Activated CD4-positive, alpha-beta memory T cell treated with anti-CD3 and anti-CD28 coated beads for 36 hours (primary cell): ENCODE measurements at places on chromosomes 11 and 22. TPM values are rescaled to one million over a fixed set of nuclear protein-coding genes. Genes with fewer than 3 reads are reported as not detected.

GRCh38 chr11:113773092-113773415 lies 438 bp downstream of the ZW10 start:
- DNase-seq = no peak
- peaks cover 14% of the 10 kb centered on the region for H3K4me1 ChIP-seq
- H3K27me3 ChIP-seq = no peaks in the 10 kb centered on the region
- peaks cover 11% of the 10 kb centered on the region for H3K36me3 ChIP-seq
- H3K27ac ChIP-seq = peak overlapping the region; percentile 93
- H3K4me3 ChIP-seq = peak overlapping the region; percentile 95

DNA sequence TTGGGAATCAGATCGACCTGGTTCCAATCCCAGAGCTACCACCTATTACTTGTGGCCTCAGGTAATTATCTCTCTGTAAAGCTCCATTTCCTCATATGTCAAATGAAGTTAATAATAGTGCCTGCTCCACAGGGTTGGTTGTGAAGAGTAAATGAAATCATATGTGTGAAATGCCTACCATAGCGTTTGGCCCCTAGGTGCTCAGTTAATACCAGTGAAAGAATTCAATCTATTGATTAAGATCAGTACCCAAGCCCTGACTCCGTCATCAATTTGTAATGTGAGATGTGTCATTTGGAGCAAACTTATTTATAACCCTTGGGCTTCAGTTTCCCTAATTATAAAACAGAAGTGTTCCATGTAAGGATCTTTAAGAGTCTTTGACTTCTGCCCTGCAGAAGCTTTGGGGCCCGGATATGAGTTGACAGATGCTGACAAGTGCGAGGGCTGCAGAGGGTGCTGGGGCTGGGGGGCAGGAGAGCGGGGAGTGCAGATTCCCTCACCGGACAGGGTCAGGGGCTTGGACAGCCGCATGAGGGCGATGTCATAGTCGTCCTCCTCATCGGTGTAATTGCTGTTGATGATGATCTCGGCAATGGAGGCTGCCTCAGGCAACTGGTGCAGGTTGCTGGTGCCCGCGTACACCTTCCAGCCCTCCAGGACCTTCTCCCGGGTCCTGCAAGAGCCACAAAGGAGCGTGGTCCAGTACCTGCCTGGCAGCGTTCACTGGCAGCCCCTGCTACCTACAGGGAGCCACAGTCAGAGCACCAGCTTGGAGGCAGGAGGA lies 20.9 kb downstream of the TMPRSS13 start:
- peak overlapping the region; percentile 45 for H3K4me3 ChIP-seq
- H3K27me3 ChIP-seq = no peaks in the 10 kb centered on the region
- H3K27ac ChIP-seq = no peak overlapping the region
- peaks cover 13% of the 10 kb centered on the region for H3K4me1 ChIP-seq

DNA sequence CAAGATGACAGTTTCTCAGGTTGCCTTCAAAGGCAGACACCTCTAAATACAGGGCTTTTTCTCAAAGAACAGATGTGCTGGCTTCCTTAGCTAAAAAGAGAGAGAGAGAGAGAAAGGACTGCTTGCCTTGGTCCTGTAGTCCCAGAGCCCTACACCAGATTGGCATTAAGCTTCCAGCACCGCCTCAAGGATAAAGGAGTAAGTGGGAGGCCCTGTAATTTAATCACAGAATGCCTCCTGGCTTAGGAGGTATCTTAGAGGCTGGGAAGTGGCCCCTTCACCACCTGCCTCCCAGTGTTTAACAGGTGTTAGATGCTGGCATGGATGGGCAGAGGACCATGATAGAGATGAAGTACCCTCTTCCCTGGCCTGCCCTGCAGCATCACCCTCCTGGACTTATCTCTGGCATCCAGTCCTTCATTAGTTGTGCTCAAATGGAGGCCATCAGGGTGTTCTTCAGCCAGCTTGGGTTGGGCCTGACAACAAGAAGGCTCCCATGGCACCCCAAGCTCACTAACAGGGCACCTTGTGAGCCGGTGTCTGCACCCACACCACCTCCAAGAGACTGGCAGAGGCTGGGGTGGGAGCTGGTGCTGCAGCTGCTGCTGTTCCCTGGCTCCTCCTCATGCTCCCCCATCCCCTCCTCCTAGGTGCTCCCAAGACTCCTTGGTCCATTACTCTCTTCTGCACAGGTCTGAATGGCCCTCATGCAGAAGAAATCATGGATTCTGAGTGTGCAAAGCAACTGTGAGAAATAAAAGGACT lies 32.5 kb downstream of the ABCC8 start:
- H3K27me3 ChIP-seq = peaks cover 3% of the 10 kb centered on the region
- H3K27ac ChIP-seq = no peak overlapping the region
- H3K4me1 ChIP-seq = peaks cover 6% of the 10 kb centered on the region
- no peaks in the 10 kb centered on the region for H3K36me3 ChIP-seq

DNA sequence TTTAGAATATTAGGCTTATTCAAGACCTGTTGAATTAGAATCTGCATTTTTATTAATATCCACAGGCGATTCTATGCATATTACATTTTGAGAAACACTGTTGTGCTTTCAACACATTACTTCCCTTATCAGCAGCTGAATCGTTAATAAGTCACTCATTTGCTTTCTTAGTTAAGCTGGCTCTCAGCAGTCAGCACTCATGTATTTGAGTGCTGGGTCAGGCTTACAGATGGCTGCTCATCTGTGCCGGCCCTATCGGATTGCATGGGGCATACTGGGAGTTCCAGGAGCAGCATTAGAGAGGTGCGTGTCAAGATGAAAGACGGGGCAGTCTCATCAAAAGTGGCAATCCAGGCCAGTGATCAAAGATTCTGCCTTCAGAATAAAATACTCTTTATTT lies 10.8 kb upstream of the OR51L1 start:
- no peaks in the 10 kb centered on the region for H3K27me3 ChIP-seq
- DNase-seq = no peak
- H3K27ac ChIP-seq = no peak overlapping the region
- no peaks in the 10 kb centered on the region for H3K4me1 ChIP-seq

DNA sequence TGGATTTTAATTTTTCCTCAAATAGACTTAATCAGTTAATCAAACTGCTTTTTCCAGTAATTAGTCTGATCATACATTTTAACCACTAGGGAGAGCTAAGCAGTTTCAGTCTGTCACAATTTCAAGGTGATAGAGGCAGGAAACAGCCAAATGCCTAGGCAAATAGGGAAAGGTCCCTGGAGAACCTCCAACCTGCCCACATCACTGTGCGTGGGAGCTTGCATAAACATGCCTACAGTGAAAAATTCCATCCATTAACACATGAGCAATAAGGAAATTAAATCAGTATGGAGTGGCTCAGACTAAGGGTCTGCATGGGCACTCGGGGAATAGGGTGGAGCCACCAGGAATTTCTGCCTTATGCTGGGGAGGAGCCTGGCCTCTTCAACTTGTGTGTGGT lies 74.6 kb downstream of the AASDHPPT start:
- DNase-seq = no peak
- H3K4me3 ChIP-seq = no peak overlapping the region
- no peaks in the 10 kb centered on the region for H3K36me3 ChIP-seq
- no peak overlapping the region for H3K27ac ChIP-seq

GRCh38 chr22:40480996-40481395 lies 110.6 kb downstream of the SGSM3 start:
- H3K36me3 ChIP-seq = no peaks in the 10 kb centered on the region
- no peak overlapping the region for H3K4me3 ChIP-seq
- no peak for DNase-seq

DNA sequence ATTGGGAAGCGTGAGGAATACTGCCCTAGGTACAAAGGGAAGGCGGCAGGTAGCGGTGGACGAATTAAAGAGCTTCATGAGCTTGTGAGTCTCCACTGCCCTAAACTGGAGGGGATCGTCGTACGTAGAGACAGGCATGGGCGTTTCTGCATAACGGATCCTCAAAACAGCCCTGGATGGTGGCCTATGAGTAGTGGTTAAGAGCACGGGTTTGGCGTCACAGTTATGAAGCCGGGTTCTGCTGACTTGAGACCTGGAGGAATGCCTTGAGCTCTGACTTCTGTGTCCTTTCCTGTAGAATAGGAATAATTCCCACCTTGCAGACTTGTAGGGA lies 335 bp downstream of the TMEM138 start:
- peaks cover 11% of the 10 kb centered on the region for H3K36me3 ChIP-seq
- H3K4me1 ChIP-seq = peaks cover 32% of the 10 kb centered on the region
- no peaks in the 10 kb centered on the region for H3K27me3 ChIP-seq
- H3K27ac ChIP-seq = peak overlapping the region; percentile 96
- peak overlapping the region; percentile 100 for H3K4me3 ChIP-seq

DNA sequence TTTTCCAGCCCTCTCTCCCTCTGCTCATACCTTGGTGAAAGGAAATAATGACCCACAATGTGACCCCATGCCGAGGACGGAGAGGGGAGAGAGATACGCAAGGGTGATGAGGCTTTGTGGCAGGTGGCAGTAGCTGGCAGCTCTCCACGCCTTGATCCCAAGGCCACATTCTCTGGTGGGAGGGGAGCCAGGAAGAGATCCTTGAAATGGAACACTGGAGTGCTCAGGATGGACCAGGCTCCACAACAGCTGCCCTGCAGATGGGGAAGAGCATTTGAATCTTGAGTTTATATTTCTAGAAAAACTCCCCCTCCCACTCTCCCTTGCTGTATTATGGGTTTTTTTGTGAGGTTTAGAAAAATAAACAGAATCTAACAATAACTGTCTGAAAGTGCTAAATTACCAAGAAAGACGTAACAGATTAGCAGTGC lies 61.6 kb upstream of the CDON start:
- no peak for DNase-seq
- H3K4me1 ChIP-seq = no peaks in the 10 kb centered on the region
- H3K27me3 ChIP-seq = no peaks in the 10 kb centered on the region
- no peak overlapping the region for H3K27ac ChIP-seq

- no peaks in the 10 kb centered on the region for H3K36me3 ChIP-seq
- peak; percentile 70 for DNase-seq
- H3K27ac ChIP-seq = no peak overlapping the region
- no peaks in the 10 kb centered on the region for H3K27me3 ChIP-seq
- no peak overlapping the region for H3K4me3 ChIP-seq
Observed at GRCh38 chr11:47355283-47356128, 3.0 kb upstream of the MYBPC3 start.

The SEPTIN3 gene
- 2.8 TPM for total RNA-seq

The FDX1 gene
- total RNA-seq = 11.2 TPM

The GLYAT gene
- total RNA-seq = not detected

The CDON gene
- total RNA-seq = 2.7 TPM
